ENCODE measurements at places on chromosomes 1 and 21.

DNA sequence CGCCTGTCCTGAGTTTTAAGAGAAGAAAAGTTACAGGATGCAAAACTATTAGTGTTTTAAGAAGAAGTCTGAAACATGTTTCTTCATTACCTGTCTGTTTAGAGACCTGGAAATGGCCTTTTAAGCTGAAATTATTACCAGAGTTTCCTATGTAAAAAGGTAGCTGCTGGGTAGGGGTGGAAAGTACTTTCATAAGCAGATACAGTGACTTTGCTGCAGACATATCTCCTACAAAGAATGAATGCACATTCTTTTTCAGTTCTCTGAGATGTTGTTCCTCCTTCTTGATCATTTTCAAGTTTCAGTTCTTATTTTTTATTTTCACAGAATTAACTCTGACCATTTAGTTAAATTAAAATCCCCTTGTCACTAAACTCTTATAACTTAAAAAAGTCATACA, 1329.6 kb downstream of the KCNT2 start:
- no peak for DNase-seq

DNA sequence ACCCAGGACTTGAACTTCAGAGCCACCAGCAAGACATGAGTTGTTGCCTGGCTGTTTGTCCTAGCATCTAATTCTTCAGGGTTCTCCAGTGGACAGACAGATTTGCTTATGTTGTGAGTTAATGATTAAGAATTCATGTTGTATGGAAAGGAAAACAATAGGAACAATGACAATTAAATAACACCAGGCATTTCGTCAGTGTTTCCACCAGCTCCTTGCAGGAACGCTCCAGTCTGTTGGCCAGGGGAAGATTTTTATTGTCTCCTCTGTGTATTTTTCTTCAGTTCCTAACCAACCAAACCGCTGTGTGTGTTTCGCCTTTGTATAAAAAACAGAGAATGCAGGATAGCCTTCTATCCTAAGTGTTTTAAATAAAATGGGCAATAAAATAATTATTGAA, 64.4 kb upstream of the PTGFR start:
- DNase-seq: no peak

- DNase-seq: no peak
Observed at GRCh38 chr1:211381481-211382181, 55.0 kb downstream of the TRAF5 start.

DNA sequence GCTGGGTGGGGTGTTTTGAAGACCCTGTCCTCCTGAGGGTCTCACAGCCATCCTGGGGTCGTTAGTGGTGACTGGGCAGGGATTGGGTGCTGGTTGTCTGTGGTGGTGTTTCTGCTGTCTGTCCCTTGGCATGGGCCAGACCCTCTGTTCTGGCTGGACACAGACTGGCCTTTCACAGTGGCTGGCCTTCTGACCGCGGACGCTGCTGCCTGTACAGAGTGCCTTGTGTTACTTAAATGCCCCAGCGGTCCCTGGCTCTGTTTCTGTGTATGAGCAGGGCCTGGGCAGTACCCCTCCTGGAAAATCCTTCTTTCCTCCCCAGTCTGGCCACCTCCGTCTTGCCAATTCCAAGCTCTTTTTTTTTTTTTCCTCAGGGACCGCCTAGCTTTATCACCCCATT, 50.9 kb downstream of the SH3BGR start:
- DNase-seq: no peak

DNA sequence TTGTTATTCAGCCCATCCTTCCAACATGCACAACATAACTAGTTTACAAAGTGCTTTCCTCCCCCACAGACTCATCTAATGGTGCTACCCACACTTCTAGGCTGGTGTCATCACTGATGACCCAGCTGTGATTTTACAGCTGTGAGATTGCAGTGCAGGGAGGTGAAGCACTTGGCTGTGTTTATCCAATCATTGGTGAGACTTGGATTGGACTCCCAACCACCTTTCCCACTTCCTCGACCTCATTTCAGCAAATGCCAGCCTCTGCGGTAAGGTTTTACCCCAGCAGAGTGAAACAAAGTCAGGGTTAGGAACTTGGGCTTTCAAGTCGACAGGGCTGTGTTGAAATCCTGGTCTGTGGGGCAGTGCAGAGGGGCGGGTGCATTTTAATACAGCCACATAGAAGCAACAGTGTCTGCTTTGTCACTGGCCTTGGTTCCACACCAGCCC, 22.1 kb downstream of the ECHDC2 start:
- DNase-seq: no peak

DNA sequence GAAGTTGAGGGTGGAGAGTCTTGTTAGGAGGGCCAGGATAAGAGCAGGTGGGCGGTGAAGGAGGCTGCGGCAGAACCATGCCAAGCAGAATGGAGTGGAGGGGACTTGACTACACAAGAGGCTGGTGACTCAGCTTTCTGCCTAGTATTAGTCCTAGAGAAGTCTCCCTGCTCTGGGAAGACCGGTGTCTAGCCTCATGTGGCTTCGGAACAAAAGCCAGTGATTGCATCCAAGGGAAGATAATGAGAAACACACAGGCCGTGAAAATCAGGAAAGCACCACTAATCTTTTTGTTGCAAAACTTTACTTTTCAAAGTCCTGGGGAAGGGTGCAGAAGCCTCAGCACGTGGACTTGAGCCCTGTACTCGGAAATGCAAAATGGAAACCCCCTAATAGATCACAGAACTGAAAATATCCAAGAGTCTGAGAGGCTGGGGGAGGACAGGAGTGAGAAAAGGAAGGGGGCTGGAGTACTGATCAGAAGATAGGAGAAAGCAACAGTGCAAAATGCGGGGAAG, 31.4 kb downstream of the DDR2 start:
- DNase-seq: no peak

- no peak for DNase-seq
Observed at GRCh38 chr1:100382657-100383056, 30.4 kb downstream of the CDC14A start.

- DNase-seq: no peak
Observed at GRCh38 chr1:43839056-43839455, 94.5 kb upstream of the ARTN start.

- no peak for DNase-seq
Observed at GRCh38 chr1:225848030-225848955, 33.9 kb downstream of the TMEM63A start.

DNA sequence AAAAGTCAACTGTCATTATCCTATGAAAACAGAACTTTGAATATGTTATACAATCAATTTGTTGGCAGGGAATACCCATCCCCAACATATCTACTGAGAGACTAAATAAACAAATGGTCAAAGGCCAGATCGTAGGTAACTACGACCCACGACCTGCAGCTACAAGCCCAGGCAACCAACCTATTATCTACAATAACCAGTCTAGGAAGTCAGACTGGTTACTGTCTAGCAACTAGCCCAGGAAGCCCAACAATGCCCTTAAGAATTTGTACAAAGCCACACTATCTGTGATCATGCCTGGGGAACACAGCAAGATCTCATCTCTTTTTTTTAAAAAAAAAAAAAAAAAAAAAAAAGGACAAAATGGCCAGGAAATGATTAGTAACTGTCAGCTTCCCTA, 58.7 kb downstream of the SMYD3 start:
- DNase-seq: no peak

DNA sequence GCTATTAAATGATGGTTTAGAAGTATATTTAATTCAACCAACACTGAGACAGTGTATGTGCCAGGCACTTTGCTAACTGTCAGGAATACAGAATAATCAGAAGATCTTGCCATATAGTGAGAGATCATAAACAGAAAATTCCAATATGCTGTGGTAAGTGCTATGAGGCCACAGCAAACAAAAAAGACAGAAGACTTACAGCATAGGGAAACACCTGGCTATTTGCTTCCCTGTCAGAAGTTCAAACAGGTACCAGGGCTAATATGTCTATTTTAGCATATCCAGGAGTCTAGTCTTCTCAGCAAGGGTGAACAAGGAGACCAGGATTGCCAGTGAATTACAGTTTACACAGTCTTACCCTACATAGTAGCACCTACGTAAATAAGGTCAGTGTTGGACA, 30.4 kb downstream of the TRIT1 start:
- DNase-seq: no peak

DNA sequence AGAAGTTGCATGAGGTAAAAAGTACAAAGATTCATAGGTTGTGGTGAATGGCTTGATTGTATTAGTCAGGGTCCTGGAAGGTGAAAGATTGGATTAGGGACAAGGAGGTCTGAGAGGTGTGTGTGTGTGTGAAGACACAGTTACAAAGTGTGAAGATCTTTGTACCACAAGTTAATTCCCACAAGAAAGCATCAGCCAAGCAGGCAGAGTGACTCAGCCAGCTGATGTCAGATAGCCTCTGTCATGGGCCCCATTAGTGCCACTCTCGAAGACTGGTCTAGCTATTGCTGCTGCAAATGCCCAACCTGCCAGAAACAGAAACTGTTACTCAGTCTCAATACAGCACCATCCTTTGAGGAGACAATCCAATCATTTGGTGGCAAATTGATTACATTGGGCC, 96.5 kb downstream of the DTL start:
- no peak for DNase-seq

- no peak for DNase-seq
Observed at GRCh38 chr1:147807405-147807804, 47.0 kb upstream of the GJA5 start.

DNA sequence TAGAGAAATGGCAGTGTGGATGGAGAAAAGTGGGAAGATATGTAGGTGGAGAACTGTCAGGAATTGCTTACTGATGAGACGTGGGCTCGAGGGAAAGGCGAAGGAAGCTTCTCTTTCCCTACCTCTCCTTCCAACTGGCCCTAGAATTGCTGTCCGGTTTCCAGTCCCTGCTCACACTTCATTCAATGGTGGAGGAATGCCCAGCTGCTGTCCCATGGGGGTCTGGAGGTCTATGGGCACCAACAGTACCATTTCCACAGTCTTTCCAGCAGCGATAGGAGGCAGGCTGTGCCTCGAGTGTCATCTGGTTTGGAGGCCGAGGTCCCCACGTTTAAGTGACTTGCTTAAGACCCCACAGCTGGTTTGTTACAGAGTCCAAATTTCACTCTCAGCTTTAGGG, 31.5 kb upstream of the CD1D start:
- DNase-seq: no peak

- DNase-seq: no peak
Observed at GRCh38 chr1:174726167-174726879, 273.4 kb upstream of the CACYBP start.

DNA sequence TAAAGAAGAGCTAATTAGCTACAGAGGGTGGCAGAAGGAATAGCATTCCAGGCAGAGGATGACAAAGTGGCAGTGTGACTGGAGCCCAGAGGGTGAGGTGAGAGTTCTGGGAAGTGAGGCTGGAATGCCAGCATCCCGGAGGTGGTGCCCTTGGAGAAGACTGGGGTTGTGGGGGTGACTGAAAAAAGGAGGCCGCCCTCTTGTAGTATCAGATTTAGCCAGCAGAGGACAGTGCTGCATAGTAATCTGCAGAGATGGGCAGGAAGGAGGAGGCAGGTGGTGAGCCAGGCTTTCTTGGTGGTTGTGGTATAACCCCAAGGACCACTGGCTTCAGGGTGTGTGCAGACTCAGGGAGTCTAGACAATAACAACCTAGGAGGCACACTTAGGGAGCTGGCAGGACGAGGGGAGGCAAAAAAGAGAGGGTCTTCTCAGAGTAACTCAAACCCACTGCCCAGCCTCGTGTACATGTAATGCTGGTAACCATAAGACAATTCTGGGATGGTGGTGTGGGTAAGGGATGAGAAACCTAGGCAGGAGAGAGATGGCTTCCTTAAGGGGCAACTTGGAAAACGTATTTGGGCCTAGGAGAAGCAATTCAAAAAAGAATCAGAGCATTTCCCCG, 30.5 kb downstream of the MROH7 start:
- peak; percentile 38 for DNase-seq

- DNase-seq: no peak
Observed at GRCh38 chr1:81020506-81020905, 780.2 kb upstream of the ADGRL2 start.

- DNase-seq: no peak
Observed at GRCh38 chr1:34796990-34797389, 4.2 kb downstream of the GJA4 start.

GRCh38 chr1:84632673-84633434, 57.4 kb downstream of the SSX2IP start:
- no peak for DNase-seq

- DNase-seq: no peak
Observed at GRCh38 chr21:27802816-27803475, 836.1 kb upstream of the ADAMTS5 start.

- no peak for DNase-seq
Observed at GRCh38 chr1:174656409-174657059, 208.8 kb downstream of the GPR52 start.

- no peak for DNase-seq
Observed at GRCh38 chr1:231757101-231757404, 130.5 kb downstream of the DISC1 start.

DNA sequence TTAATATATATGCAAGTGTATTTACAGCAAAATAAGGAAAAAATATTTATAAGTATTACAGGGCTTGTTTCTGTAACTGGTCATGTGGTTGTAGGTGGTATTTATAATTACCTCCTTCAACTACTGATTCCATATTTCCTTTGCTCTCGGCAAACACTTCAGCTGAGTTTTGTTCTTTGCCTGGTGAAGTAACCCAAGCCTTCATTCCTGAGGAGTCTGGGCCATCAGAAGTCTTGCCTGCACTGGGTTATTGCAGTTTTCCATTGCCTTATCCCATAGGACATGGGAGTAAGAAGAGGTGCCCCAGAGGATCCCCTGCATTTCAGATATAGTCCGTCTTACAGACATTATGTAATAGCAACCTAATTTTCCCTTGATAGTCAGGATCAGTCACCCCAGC, 23.8 kb downstream of the MARK1 start:
- no peak for DNase-seq

GRCh38 chr1:54277451-54278341, 77.7 kb downstream of the MRPL37 start:
- DNase-seq: no peak

- no peak for DNase-seq
Observed at GRCh38 chr1:219184337-219184736, 10.7 kb downstream of the LYPLAL1 start.

- no peak for DNase-seq
Observed at GRCh38 chr1:39497585-39497984, 6.1 kb downstream of the BMP8A start.

DNA sequence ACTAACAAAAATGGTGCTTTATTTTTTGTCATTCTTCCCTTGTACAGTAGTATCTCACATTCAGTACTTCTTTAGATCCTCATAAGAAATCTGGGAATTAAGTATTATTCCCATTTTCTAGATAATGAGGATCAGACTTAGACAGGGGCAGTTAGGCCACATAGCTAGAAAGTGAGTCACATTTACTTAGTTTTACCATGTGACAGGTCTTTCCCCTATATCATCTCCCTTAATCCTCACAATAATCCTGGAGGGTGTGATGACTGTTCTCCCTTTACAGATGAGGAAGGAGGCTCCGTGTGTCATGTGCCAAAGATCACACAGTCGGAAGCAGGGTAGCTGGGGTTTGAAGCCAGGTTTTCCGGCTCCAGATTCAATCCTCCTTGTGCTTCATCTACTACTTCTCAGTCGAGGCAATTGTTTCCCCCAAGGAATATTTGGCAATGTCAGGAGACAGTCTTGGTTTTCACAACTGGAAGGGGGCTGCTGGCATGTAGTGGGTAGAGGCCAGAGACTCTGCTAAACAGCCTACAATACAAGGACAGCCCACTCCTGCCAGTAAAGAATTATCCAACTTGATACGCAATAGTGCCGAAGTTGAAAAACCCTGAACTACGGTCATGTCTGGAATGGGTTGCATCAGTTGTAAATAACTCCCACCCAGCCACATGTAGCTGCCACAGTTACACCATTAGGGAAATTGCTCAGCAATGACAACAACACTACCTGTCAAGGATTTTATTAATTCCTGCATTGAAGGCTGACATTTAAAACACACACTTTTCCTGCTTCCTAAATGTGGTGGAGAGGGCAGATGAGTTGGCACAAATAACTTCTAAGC, 54.5 kb downstream of the C8B start:
- no peak for DNase-seq

- no peak for DNase-seq
Observed at GRCh38 chr1:153841463-153841994, 66.3 kb downstream of the SLC27A3 start.
